CD8-positive, alpha-beta T cell (primary cell): ENCODE measurements at places on chromosomes 6 and 20.

DNA sequence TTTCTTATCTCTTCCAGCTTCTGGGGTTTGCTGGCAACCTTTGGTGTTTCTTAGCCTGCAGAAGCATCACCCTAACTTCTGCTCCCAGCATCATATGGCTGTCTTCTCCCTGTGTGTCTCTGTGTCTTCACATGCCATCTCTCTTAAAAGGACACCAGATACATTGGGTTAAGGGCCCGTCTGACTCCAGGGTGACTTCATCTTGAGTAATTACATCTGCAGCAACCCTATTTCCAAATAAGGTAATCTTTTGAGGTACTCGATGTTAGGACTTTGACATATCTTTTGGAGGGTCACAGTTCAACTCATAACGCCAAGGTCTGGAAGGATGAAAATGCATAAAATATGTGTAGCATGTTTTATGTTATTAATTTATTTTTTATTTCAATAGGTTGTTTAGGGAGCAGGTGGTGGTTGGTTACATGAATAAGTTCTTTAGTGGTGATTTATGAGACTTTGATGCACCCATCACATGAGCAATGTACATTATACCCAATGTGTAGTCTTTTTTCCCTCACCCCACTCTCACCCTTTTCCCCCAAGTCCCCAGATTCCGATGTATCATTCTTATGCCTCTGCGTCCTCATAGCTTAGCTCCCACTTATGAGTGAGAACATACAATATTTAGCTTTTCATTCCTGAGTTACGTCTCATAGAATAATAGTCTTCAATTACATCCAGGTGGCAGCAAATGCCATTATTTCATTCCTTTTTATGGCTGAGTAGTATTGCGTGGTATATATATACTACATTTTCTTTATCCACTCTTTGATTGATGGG lies 131.1 kb downstream of the TBXT start:
- DNase-seq = no peak

GRCh38 chr6:160394654-160395035 lies 46.5 kb downstream of the SLC22A3 start:
- DNase-seq = no peak

- DNase-seq = peak; percentile 56
These were observed 94.5 kb upstream of the BTN3A2 start for GRCh38 chr6:26270486-26270861.

DNA sequence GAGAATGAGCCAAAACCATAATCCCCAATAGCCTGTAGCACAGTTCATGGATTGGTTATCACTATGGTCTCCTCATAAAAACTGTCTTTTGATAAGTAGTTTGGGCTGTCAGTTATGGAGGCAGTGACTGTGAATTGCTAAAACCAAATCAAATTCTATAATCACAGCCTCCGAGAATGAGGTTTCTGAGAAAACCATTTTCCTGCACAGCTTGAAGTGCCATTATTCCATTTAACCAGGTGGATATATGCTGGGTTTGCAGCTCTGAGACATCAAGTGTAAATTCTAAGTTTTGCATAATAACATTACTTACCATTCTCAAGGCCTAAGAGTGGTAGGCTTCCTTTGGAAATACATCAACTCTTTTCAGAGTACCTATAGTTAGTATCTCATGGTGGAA lies 485.4 kb downstream of the FRK start:
- DNase-seq = no peak

GRCh38 chr20:4455301-4455701 lies 266.4 kb upstream of the PRND start:
- DNase-seq = no peak

DNA sequence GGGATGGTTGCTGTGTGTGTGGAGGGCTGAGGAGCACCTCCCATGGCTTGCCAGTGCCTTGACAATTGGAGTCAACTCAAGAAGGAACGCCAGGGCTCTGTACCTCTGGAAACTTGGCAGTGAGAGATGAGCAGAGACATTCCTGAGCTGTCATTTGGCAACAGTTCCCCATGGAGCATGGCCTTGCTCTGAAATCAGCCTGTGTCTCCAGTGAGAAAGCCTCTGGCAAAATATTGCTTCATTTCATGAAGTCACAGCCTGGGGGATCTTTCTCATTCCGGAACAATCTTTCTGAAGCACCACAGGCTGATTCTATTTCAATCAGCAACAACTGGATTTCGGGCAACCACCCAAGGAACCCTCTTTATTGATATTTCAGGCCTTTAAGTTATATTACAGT lies 52.2 kb upstream of the FNDC1 start:
- DNase-seq = no peak

DNA sequence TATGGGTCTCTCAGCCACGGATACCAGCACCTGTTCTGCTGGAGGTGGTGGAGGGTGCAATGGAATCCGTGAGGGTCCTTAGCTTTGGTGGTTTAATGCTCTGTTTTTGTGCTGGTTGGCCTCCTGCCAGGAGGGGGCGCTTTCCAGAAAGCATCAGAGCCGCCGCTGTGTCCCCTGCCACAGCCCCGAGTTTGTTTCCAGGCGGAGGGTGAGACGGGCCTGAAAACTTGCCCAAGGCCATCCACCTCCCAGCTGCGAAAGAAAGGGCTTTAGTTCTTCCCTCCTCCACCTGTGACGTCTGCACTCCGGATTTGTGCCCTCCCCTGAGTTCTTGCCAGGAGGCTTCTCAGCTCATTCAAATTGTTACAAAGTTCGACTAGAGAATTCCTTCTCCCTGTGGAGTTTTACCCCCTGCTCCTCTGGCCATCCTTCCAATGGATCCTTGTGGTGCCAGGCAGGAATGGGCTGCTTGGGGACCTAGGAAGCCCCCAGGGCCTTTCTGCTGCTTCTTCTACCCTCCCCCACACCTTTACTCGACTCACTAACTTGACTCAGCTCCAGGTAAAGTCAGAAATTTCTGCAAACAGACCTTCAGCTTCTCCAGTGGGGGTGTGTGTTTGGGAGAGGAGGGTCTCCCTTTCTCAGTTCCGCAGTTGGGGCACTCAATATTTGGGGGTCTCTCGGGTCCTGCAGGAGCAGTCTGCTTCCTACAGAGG lies 873.7 kb downstream of the KIF16B start:
- DNase-seq = no peak

- DNase-seq = no peak
These were observed 199.3 kb downstream of the TFAP2C start for GRCh38 chr20:56828402-56828801.

DNA sequence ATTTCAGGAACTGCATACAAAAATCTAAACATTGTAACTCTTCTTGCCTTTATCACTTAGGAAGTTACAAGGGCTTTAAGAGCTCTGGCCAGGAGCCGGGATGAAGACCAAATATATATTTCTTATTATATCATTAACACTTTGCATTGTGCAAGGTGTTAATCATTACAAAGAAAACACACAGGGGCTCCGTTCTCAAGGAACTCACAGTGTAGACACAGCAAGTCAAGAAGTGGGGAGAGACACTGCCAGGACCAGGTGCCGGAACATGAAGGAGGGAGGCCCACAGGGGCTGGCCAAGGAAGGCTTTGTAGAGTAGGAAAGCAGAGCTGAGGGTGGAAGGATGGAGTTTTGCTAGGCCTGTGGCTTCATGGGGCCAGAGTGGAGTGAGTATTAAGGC lies 17.4 kb downstream of the ITPR3 start:
- DNase-seq = no peak

- DNase-seq = no peak
These were observed 111.6 kb downstream of the TBC1D32 start for GRCh38 chr6:121222656-121223055.

DNA sequence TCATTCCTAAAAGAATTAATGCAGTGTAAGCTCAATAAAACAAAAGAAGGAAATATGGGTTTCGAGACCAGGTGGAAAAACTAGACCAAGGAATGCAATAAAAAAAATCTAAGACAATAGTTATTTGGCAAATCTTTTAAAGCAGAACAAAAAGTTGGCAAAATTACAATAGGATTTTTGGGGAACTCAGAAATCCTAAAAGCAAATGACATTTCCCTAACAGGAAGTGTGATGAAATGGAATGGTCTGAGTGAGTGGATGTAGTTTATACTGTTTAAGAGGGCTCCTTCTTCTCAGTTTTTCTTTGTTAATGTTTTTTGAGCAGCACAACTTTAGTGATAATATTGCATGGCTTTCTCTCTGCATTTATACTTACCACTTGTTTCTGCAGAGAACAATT lies 190.0 kb downstream of the PLCB4 start:
- no peak for DNase-seq

DNA sequence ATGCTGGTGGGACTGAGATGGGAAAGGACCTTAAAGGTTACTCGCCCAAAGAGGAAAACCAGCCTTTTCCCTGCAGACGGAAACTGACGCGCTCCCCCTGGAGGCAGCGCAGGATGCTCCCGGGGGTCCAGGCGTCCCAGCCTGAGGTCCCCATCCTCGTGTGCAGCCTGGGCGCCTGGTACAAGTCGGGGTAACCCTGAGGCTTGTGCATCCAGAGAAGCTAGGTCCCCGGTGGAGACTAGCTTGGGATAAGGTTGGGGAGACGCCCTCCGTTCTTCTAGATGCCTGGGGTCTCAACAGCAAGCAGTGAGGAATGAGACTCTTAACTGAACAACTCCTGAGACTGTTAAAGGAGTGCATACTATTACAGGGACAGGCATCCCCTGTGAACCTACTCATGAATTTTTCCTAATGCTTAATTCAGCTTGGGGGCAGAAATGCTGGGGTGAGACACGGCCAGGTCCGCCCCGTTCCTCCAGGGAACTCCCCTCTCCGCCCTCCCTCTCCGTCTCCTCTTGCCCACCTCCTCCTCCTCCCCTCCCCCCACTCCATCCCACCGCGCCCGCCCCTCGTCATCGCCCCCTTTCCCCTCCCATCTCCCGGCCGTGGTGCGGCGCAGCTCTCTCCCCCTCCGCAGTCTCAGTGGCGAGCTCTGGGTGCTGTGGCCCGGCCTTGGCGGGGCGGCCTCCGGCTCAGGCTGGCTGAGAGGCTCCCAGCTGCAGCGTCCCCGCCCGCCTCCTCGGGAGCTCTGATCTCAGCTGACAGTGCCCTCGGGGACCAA lies at the start of gene PRSS35:
TSS of gene PRSS35 (plus strand) at position 634 of the 781 bp plus-strand sequence. CDS start 10,908 bp downstream, outside the sequence.
- no peak for DNase-seq

DNA sequence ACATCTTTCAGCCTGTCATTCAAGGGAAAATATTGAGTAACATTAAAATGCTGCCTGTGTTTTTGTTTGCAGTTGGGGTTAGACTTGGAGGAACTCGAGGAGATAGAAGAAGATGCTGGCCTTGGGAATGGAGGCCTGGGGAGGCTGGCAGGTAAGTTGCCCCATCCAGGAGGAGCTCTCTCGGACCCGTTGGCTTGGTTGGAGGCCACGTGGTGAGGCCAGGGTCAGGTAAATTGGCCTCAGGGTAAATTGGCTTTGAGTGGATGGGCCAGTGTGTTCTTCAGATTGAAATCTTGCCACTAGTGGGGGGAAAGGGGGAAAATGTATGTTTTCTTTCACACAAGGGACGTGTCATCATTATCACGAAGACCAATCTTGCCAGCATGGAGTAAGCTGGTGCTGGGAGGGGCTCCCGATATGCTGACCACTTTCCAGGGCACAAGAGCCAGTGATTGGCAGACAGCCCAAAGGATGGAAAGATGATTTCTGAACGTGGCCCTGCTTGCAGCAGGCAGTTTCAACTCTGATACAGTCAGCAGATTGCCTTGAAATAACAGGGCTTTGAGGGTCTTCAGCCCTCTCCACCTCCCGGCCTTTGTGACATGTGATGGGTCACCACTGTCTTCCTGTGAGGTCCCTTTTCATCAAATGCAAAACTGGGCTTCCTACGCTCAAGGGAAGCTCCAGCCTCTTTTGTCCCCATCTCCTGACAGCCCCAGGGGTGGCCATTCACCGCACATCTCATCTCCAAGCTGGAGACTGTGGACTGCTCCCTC lies 21.4 kb downstream of the PYGB start:
- DNase-seq = no peak

DNA sequence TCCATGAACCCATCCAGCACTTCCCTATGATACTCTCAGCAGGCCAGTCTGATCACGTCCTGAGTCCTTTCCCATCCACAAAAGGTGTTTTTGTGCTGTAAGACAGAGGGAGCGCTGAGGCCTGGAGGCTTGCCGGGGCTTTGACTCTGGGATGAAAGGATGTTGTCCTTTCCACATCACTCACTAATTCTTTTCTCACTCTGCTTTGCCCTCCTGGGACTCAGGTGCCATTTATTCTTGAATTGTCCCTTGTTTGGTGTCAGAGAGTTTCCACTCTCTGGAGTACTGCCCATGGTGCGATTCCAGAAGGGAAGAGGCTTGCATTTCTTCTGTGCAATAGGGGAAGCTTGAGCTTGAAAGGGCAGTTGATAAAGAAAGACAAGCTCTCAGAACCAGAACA lies 15.3 kb upstream of the TUBB2B start:
- DNase-seq = no peak

- DNase-seq = no peak
These were observed 121.5 kb downstream of the UST start for GRCh38 chr6:148868314-148868713.

GRCh38 chr6:46490425-46491200 lies 636 bp downstream of the RCAN2 start:
- no peak for DNase-seq

DNA sequence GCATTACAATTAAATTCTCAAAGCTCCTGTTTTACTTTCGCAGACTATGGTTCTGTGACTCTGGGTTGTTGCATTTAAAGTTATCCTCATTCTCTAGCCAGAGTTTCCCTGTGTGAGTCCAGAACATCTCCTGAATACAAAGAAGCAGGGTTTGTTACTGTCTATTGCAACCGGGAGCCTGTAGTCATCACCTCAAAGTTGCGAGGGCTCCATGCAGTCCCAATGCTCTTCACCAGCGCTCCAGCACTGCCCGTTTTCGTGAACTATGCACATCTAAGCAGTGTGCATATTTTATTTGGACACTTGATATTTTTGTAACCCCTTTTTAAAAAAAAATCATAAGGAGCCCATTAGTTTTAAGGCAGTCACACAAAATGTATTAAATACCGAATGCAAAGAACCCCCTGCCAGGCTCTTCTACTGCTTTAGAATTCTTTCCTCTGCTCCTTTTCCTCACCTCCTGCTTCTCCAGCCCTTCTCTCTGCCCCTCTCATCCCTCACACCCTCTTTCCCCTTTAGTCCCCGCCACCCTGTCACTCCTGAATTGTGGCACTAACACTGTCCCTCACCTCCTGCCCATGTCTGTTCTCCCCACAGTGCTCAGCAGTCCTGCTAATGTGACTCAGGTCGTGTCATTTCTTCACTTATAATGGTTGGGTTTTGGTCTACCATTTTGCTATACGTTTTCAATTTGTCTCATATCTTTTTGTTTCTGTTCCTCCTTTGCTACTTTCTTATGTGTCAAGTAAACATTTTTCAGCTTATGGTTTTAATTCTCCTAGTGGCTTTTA lies 1.1 kb upstream of the HLA-C start:
- peak; percentile 58 for DNase-seq

- no peak for DNase-seq
These were observed 532.6 kb downstream of the CBLN4 start for GRCh38 chr20:55472704-55473103.

DNA sequence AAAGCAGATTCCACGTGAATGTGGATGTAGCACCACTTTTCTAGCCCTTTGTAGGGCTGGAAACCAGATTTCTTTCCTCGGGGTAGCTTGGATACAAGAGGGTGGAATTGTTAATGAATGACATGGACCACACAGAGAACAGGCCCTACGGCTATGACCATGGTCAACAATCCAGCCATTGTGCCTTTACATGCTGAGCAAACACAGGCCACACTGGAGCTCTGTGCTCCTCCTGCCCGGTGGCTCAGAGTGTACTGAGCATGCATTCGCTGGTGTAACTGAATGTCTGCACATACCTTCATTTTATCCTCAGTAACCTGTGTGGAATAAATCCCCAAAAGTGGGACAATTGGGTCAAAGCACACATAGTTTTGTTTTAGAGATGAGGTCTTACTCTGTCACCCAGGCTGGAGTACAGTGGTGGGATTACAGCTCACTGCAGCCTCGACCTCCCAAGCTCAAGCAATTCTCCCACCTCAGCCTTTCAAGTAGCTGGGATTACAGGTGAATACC lies 32.8 kb downstream of the LRP11 start:
- no peak for DNase-seq

- no peak for DNase-seq
These were observed 10.3 kb downstream of the CEP85L start for GRCh38 chr6:118641042-118641441.
